ENCODE measurements at places on chromosomes 3 and 15. TPM values are rescaled to one million over a fixed set of nuclear protein-coding genes. Genes with fewer than 3 reads are reported as not detected.

GRCh38 chr3:14188041-14188754 lies 9.6 kb downstream of the LSM3 start:
- DNase-seq, result no peak

GRCh38 chr15:41424809-41425208 lies 7.9 kb downstream of the RTF1 start:
- no peak for DNase-seq

SCG5 gene
- polyA plus RNA-seq, result 12.2 TPM

- no peak for DNase-seq
These were observed 182.8 kb upstream of the TOPAZ1 start for GRCh38 chr3:44058868-44059203.

GFM1 gene
- polyA plus RNA-seq, result not detected

IMP3 gene
- 28.1 TPM for polyA plus RNA-seq

CHST13 gene
- 0.23 TPM for polyA plus RNA-seq

DNA sequence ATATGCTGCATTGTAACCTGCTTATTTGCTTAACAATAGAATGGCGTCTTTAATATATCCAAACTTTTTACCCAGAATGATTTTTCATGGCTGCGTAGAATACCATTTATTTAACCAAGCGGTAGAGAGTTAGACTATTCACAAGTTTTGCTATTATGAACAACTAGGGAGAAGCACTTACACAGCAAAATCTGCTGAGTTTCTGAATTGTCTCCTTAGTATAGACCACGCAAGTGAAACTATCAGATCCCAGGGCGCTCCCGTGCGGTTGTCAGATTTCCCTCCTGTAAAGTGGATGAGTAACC lies 12.6 kb upstream of the ADPGK start:
- DNase-seq, result no peak

- no peak for DNase-seq
These were observed 126.7 kb downstream of the UACA start for GRCh38 chr15:70636540-70637165.

DNA sequence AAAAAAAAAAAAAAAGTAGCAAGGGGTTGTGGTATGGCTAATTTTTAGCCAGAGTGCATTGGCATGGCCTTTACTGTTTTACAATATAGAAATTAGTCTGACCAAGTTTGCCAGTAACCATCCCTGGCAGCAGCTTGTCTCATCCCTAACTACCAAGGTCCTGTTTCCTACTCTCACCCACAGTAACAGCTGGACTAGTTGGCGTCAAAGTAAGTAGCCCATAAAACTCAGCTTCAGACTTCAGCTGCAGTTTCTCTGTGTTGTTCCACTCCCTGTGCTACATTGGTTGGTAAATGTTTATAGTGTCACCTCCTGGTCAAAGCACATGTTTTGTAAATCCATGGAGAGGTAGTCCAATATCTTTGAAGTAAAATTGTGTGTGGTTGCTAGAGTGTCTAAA lies 691.3 kb downstream of the ZPLD1 start:
- no peak for DNase-seq

RGMA gene
- polyA plus RNA-seq, result 69.2 TPM

CFAP91 gene
- polyA plus RNA-seq, result 1.8 TPM

DNA sequence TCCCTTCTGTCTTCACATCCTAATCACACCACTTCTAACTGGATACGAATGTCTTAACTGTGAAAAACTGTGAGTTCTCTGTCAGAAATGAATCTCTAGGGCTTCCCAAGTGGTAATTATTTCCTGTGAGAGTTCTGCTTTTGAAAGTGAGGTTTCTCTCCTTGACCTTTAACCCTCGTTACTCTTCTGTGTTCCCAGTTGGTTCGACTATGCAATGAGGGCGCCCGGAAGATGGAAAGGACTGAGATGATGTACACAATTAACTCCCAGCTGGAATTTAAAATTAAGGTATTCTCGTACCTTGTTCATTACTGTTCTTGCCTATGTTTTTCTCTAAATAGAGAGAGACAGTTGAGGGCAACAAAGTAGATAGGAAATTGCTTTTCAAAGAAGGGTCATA lies 96.5 kb downstream of the ARHGEF26 start:
- no peak for DNase-seq

GRCh38 chr15:42772144-42772543 lies 35.2 kb upstream of the CDAN1 start:
- DNase-seq, result peak; percentile 46

- no peak for DNase-seq
These were observed 16.9 kb downstream of the TCAIM start for GRCh38 chr3:44355362-44356033.

GRCh38 chr3:168047190-168047795 lies 48.4 kb downstream of the GOLIM4 start:
- DNase-seq, result peak; percentile 72

DNA sequence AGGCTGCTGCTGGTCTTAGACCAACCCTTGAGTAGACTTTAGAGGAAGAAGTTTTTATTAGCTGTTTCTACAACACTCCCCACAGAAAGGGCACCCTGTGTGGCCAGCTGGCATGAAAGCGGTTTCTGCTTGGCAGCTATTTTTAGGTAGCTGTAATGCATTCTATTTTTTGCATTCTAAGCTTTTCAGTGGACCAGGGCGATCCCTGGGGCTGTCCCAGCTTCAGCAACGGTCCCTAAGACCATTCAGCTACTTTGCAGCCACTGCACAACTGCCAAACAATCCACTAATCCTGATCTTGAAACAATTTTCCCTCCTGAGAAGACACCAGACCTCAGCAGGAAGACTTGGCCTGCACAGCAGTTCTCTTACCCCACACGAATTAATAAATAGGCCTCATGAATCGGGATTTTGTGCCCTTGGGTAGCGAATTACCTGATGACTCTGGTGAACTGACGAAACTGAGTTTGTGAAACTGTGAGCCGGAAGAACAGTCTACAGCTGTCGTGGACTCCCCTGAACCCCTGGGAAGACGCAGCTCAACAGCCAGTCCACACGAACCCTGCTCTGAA lies 14.6 kb upstream of the TFRC start:
- peak; percentile 27 for DNase-seq

DNA sequence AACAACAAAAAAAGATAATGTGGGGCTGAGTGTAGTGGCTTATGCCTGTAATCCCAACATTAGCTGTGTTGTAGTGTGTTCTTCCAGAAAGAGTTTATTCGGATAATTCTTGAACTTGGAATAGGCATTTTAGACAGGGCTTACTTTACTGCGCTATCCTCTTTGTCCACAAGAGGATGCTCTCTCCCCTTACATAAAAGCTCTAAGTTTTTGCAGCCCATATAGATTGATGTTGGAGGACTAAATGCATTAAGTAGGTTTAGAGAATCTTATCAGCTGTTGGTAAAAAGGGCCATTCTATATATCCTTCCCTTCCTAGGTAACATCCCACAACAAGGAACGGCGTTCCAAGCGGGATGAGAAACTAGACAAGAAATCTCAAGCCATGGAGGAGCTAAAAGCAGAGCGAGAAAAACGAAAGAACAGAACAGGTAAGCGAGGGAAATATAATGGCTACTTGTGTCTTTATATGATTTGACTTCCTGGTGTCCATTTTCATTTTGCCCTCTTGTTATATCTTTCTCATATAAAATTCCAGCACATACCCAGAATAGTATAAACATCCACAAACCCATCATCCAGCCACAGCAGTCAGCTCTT lies 27.8 kb upstream of the ITPKA start:
- DNase-seq, result peak; percentile 45

TGM5 gene
- 0.15 TPM for polyA plus RNA-seq

DNA sequence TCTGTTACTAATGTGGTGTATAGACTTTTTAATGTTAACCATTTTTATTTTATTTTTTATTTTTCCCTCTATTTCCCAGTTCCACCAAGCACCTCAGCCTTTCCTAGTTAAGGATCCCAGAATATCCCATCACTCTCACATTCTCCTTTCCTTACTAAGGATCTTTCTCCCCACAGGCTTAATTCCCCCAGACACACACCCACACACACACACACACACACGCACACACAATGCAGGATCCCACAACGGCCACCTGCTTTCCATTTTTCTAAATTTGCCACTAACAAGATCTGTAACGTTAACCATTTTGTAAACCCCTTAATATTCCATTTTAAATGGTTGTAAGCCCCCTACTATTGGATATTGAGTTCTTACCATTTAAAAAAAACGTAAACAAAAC lies 404.1 kb downstream of the ZIC1 start:
- DNase-seq, result no peak

- no peak for DNase-seq
These were observed 246.7 kb upstream of the CBLB start for GRCh38 chr3:106115557-106115956.

GRCh38 chr3:98555025-98555379 lies 23.2 kb downstream of the GPR15 start:
- no peak for DNase-seq

- no peak for DNase-seq
These were observed 78.4 kb upstream of the RORA start for GRCh38 chr15:61307474-61307873.

DNA sequence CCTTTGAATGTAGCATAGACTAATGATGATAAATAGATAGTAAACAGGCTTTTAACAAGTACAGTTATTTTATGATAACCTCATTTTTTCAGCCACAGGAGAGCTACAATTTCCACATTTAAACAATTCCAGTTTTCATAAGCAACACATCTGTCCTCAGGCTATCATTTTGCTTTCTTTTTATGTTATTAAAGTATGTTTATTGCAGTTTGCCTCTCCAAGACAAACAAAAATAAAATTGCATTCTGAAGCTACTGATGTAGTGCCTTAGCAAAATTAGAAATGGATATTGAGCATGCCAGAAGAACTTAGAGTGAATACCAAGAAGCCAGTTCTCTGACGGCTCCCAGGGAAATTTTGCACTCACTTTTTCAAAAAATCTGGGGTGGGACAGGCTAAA lies 140.6 kb upstream of the ABHD17C start:
- no peak for DNase-seq

GRCh38 chr3:52177701-52178042 lies 20.3 kb upstream of the ALAS1 start:
- DNase-seq, result no peak

CCRL2 gene
- 0.45 TPM for polyA plus RNA-seq

PAK6 gene
- polyA plus RNA-seq, result not detected

REC114 gene
- not detected for polyA plus RNA-seq

GRCh38 chr15:93524432-93524831 lies 435.4 kb upstream of the RGMA start:
- DNase-seq, result no peak

DNA sequence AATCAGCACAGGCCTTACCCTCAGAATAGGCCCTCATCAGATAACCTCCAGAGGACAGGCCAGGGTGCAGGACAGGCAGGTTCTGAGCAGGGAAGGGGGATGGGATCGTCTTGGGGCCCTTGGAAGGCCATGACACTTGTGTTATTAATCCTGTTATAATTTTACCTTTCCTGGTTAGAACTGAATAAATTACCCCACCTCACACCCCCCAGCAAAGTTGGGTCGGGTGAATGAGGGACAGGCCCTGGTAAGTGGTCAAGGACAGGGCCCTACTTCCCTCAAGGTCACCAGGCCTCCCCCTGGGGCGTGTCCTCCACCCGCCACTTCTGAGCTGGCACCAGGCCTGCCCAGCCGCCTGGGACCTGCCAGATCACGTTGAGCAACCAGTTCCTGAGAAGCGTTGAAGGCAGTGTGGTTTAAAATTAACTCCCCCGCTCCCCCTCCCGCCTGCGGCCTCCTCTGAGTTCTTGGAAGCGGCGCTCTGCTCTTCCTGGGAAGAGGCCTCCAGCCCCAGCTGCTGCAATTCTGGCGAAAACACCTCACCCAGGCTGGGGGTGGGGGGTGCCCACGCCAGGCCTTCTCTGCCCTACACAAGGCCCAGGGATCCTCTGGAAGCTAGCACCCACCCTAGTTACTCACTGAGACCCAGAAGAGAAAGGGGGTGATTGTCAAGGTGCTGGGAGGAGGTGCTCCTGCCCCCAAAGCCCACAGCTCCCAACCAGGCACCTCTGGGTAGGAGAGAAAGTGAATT lies 10.6 kb downstream of the CISH start:
- peak; percentile 90 for DNase-seq

FAM81A gene
- 1.0 TPM for polyA plus RNA-seq

- DNase-seq, result no peak
These were observed 37.6 kb downstream of the NANOGP8 start for GRCh38 chr15:35047528-35047927.

GRCh38 chr15:100733101-100733842 lies 130.9 kb downstream of the ASB7 start:
- no peak for DNase-seq

DNA sequence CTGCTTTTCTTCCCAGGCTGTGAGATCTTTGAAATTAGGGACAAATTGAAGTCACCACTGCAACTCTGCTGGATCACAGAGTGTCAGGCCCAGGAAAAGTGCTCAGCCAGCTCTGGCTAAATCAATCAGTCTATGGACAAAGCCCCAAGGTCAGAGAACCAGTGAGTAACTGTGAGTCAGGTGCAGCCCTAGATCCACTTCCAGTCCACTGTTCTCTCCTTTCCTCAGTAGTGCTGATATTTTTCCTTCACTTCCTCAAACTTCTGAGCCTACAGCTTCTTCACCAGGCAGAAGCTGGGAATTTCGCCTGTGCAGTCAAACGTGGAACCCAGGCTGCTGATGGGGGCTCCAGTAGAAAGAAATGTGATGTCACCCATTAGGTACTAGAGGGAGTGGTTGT lies 75.1 kb upstream of the TRIM42 start:
- no peak for DNase-seq

DNA sequence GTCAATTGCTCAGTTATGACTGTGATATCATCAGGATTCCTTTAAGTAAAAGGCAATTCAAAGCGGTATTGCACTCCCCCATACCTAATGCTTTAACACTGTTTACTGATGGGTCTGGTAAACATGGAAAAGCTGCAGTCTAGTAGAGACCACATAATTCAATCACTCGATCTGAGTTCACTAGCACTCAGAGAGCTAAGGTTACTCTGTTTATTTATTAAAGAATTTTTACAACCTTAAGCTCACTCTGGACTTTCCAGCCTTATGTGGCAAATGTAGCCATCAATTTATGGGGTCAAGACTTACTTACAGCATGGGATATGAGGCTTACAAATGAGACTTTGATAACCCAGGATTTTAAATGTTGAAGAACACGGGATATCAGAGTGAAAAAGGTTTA lies 18.4 kb upstream of the CCR2 start:
- no peak for DNase-seq

DNA sequence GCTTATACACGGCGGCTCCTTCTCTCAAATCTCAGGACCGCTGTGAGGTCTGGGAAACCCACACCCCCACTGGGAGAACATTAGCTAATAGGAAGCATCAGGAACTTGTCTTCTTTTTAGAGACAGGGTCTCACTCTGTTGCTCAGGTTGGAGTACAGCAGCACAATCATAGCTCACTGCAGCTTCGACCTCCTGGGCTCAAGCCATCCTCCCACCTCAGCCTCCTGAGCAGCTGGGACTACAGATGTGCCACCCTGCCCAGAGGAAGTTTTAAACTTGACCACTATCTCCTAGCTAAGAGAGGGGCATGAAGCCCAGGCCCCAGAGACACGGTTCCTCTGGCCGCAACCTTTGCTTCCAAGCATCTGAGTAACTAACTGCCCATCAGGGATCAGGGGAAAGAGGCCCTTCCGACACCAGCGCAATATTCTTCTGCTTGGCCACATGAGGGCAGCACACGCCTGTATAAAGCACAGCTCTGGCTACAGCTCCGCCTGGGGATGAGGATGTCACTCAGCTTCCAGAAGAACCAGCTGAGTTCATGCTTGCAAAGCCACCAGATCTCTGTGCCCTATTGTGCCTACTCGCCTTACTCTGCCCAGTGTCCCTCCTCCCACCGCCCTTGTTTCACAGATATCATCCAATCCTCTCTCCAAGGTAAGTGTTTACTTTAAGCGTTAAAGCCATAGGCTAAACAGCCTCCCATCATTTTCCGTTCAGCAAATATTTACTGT lies 57.6 kb upstream of the SLC6A11 start:
- peak; percentile 49 for DNase-seq

KY gene
- polyA plus RNA-seq, result 59.0 TPM
